Dermis blood vessel endothelial cell (primary cell): ENCODE measurements at places on chromosomes 11 and 22. TPM values are rescaled to one million over a fixed set of nuclear protein-coding genes. Genes with fewer than 3 reads are reported as not detected.
A peak's percentile ranks its signal among the peaks of the same experiment; 100 is the strongest.

The ROBO4 gene
- 521 and 692 TPM in 2 replicates for total RNA-seq

The CLCF1 gene
- total RNA-seq: 2.0 and 3.0 TPM in 2 replicates

The OTOG gene
- not detected in 2 replicates for total RNA-seq

The RPLP2 gene
- total RNA-seq: 199 and 232 TPM in 2 replicates

The FAM180B gene
- total RNA-seq: not detected in 2 replicates

The SPTBN2 gene
- 36.8 and 50.4 TPM in 2 replicates for total RNA-seq

The ART1 gene
- not detected in 2 replicates for total RNA-seq

DNA sequence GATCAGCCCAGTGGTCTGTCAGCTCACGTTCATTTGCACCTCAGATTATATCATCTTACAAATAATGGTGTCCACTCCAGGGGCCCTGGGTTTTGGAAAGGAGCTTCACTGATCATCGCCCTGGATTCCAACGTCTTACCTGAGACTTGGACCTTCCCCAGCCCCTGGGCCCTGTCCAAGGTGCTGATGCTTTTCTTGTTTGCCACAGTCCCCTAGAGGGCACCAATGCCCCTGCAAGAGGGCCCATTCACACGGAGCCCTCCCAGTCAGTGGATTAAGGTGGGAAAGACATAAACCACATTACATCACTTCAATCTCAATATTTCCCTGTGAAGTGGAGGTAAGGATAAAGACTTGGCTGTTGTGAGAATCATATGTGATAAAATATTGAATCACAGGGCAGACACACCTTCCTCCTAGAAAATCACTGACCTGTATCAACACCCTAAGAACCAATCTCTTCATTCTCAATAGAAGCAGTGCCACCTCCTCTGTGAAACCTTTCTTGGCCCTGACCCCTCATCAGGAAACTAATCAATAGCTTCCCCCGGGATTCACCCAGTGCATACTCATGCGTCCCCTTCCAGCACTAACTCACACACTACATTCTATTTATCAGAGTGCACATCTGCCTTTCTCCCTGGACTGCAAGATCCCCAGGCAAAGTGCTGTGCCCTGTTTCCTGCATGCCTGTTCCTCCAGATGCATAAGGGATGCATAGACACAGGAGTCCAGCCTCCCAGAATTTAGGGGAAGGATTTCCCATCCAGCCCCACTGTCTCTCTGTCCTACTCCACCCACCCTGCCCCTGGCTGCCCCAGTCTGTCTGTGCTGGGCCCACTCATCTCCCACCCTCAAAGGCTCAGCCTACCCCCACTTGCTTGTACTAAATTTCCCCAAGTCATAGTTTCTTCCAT lies 167.0 kb downstream of the BUD13 start:
- peak; percentile 73 for DNase-seq

- DNase-seq: peak; percentile 21
Observed at GRCh38 chr11:131713529-131714134, 343.2 kb downstream of the NTM start.

DNA sequence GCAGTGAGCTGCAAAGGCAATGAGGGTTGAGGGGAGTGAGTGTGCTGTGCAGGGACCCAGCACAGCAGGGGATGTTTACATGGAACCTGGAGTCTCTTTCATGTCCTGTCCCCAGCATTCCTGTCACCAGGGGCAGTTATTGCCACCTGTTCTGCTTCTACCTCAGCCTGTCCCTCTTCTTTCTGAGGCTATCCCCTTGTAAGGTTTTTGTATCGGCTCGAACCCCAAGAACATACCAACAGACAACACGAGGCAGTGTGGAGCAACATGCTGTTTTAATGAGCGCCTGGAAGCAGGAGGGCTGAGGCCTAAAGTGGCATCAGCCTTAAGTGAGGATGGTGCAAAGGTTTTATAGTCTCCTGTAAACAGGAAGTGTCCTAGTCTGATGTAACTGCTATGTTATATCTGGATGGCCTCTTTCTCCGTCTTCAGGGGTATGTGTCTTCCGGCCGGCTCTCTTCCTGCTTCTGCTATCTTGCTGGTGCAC lies 3.9 kb downstream of the SCGB2A2 start:
- DNase-seq: no peak

GRCh38 chr22:23034621-23035556 lies 35.4 kb upstream of the GNAZ start:
- no peak for DNase-seq

GRCh38 chr11:65851083-65851579 lies 6.8 kb downstream of the CFL1 start:
- peak; percentile 45 for DNase-seq

- DNase-seq: no peak
Observed at GRCh38 chr22:36619797-36620399, 83.7 kb downstream of the CACNG2 start.

GRCh38 chr11:22666325-22666687 lies at the start of gene GAS2:
TSS of gene GAS2 (plus strand) at chr11:22666611. CDS start at chr11:22674870, 8,259 bp downstream.
- DNase-seq: no peak

- peak; percentile 32 for DNase-seq
Observed at GRCh38 chr11:19829109-19829837, 116.6 kb downstream of the NAV2 start.

- DNase-seq: no peak
Observed at GRCh38 chr11:73542175-73542574, 55.7 kb downstream of the FAM168A start.

GRCh38 chr22:36776722-36777121 lies 803 bp upstream of the IFT27 start:
- DNase-seq: no peak

DNA sequence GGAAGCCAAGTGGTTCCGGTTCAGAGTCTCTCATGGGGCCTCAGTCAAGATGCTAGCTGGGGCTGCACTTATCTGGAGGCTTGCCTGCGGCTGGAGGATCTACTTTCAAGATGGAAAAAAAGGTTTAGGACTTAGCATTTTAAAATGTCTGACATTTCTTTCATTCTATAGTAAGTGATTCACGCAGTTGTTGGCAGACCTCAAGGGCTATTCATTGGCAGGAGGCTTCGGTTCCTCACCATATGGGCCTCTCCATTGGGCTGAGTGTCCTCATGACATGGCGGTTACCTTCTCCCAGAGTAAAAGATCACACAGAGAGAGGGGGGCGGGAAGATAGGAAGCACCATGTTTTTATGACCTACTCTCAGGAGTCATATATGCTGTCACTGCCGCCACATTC lies 298.0 kb upstream of the PLET1 start:
- DNase-seq: no peak
